ENCODE measurements at places on chromosomes 5 and 9. TPM values are rescaled to one million over a fixed set of nuclear protein-coding genes. Genes with fewer than 3 reads are reported as not detected.

GRCh38 chr5:71955723-71956122 lies 151.6 kb upstream of the MAP1B start:
- DNase-seq, result no peak

The SLC34A3 gene
- not detected for total RNA-seq

- DNase-seq, result no peak
Measured at GRCh38 chr9:134189470-134190231, 25.3 kb upstream of the RNU6ATAC start.

DNA sequence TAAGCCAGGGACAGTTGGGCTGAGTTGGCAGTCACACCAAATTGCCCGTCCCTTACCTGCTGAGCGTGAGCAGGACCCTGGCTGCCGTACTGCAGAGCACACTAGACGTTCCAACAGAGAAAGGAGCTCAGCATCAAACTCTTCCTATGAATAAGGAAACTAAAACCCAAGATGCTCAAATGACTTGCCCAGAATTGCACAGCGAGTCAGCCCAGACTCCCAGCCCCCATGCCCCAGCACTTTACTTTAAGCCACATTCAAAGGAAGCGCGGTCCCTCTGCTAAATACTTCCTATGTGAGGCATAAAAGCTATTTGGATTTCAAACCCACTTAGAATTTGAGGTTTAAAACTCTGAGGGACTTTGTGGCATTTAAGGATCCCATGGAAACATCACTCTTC lies 23.9 kb downstream of the PAX5 start:
- DNase-seq, result no peak

The HRCT1 gene
- not detected for total RNA-seq

Data from Karpas-422 (cell line).